ENCODE measurements at places on chromosomes 16 and 17.

DNA sequence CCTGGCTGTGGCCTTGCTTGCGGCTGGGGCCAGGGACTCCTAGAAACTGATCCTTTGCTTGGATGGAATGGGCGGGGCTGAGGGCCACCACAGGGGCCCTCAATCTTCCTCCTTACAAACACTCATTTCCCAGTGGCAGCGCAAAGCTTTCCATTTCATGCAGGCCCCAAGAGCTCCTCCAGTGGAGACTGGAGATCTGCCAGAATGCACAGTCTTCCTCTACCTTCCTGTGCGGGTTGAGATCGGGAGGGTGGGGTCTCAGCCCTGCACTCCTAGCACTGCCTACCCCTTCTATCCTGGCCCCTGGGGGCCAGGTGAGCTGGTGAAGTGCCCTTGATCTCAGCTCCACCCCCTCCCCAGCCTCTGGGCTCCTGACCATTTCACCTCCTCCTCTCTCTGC, 1.7 kb downstream of the NRN1L start:
- no peak for DNase-seq

GRCh38 chr16:978403-978802, 3.2 kb upstream of the SOX8 start:
- no peak for DNase-seq

DNA sequence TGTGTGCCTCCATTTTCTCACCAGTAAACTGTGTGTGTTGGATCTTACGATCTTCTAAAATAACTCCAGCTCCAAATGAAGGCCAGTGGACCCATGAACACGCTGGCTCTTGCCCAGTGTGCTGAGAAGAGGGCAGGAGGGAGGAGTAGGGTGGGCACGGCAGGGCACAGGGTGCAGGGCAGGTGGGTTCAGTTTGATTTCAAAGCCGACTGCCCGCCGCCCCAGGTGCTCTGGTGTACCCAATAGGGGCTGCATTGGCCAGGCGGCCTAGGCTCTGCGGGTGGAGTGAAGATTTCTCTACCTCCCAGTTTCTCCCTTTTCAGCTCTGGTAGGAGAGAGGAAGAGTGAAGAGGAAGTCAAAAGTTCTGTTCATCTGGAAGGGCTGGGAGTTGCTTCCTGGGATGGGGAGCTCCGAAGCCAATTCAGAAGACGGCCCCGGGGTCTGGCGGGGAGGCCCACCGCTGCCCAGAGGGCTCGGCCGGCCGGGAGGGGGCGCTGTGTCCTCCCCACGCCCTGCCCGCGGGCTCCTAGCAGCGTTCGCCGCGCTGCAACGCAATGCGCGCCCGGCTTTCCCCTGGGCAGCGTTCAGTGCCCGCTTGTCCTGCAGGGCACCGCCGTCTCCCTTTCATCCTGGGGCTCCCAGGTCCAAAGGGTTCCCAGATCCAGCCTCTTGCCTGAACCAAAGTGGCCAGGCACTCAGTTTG, 1.1 kb upstream of the CRHR1 start:
- DNase-seq: no peak

DNA sequence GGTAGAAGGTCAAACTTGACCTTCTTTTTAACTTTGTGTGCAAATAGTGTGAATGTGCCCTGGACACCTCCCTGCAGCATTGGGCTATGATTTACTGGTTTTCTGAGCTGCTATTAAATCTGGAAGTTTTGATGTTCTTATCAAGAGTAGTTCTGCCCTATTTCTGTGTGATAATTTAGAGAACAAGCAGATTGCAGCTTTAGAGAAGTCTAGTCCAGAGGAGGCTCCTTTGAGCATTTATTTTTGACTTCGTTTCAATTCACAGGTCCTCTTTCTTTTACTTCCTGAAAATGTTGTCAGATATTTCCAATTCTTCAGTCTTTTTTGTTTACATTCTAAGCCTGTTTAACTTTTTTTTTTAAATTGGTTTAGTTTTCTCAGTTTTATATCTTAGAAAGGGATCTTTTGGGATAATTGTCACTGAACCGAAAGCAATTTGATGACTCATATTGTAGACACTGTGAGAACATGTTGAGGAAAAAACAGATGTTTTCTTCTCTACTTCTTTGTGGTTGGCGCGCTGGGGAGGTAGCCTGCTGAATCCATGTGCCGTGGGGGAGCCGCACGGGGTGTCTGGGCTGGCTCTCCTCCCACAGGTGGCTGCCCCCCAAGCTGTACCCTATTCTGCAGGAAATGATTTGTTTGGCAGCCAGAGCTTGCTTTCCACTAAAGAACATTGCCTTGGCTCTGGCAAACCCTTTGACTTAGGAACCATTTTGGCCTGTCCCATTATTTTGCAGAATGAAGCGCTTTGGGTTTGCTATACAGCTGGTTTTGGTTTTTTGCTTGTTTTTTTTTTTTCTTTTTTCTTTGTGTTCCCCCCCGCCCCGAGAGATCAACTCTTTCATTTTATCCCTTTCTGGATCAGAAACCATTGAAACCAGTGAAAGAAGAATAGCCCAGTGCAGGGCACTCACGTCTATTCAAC, 53.4 kb downstream of the MFSD11 start:
- DNase-seq: no peak

GRCh38 chr17:3695723-3696411, at the start of gene P2RX5:
TSS of gene P2RX5 (minus strand) at chr17:3696155. CDS start at chr17:3696005, 150 bp downstream.
- DNase-seq: peak; percentile 91

- no peak for DNase-seq
Measured at GRCh38 chr16:23858542-23858941, 22.8 kb downstream of the PRKCB start.

DNA sequence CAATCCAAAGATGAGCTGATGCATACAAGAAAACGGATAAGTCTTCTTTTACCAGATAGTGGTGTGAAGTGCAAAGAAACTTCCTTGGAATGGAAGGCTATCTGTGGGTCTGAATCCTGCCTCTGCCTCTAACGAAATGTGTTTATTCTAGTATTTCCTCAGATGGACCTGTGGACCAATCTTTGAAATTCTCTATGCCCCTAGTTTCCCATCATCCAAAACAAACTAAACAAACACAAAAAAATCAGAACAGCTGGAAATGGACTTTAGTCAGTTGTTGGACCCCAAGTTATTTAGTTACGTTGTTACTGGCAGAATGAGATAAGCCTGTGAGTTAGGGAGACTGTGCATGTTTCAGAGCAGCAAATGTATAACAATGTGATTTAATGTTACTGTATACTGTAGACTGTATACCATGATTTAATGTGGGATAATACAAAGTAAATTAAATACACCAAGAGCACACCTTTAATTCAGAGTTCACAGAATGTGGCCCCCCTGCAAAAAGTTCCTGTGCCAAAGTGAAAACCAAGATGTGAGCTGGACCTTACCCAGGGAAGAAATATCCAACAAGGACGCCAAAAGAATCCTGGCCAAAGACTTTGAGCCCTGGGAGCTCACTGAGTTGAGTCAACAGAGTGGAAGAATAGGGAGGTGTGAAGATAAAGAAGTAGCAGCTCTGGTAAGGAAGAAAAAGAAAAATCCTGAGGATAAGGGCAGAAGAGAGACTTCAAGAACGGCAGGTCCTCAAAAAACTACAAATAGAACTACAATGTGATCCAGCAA, 255.2 kb downstream of the CNTNAP4 start:
- peak; percentile 17 for DNase-seq

DNA sequence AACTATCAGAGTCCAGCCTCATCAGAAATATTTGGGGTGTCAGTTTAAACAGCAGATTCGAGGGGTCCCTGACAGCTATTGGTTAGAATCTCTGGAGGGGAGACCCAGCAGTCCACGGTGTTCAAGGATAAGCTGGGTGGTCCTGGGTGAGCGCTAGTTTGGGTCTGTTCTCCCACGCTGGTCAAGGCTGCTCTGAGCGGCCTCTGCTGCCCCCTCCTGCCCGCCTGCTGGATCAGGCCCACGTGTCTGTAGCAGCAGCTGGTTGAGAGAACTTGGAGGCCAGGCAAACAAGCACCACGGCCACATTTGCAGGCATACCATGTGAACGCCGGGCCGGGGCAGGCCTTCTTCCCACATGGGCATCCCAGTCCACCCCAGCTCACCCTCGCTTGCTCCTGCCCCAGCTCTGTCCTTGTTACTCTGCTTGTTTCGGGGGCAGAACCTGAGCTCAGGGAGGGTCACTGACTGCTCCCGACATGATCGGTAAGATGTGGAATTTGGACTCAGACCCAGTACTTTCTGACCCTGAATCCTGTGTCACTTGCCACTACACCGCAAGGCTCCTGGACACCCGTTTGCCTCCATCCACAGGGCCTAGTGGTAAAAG, 7.4 kb downstream of the FOXF1 start:
- peak; percentile 73 for DNase-seq

- no peak for DNase-seq
Measured at GRCh38 chr17:73833775-73834488, 189.7 kb upstream of the SDK2 start.

- DNase-seq: peak; percentile 88
Measured at GRCh38 chr17:38663125-38663751, 11.5 kb downstream of the EPOP start.

GRCh38 chr16:19517424-19518089, 4.3 kb downstream of the GDE1 start:
- peak; percentile 14 for DNase-seq

- no peak for DNase-seq
Measured at GRCh38 chr17:4535667-4536258, 19.4 kb downstream of the MYBBP1A start.

DNA sequence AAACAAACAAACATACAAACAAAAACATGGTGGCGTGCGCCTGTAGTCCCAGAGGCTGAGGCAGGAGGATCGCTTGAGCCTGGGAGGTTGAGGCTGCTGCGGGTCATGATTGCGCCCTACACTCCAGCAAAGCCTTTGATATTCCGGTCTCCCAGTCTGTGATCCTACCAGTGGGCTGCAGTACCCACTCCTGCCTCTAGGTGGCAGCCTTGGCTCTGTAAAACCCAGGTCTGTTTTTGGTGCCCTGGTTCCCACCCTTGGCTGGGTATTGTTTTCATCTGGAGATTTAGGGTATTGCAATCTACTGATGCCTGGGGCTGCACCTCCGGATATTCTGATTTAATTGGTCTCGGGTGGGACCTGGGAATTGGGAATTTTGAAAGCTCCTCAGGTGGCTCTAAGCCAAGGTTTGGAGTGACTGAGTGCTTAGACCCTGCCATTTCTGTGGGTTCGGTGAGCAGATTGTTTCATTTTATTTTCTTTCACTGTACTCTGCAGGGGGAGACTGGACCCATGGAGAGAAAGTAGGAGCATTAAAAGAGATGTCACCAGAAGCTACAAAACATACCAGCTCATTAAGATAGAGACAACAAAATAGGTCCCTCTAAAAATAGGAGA, 40.5 kb downstream of the MYH3 start:
- peak; percentile 91 for DNase-seq

DNA sequence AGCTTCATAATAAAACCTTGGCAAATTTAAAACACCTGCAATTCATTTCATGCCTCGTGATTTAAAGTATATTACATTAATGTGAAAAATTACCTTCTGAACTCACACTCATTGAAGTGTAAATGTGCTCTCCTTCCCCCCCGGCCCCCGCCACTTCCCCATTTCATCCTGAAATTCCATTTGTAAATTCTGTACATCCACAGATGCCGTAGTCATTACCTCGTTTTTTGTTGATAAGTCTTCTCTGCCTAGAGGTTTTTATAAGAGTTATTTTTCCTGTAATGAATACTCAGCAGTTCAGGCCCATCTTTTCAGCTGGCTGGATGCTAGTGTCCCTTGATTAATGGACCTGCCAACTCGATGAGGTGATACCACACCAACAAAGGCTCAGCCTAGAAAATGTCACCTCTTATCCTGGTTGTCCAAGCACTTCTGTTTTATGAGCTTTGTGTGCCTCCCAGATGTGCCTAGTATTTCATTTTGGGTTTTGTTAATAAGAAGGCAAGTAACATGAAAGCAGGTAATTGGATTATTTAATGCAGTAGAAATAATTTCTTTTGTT, 64.8 kb upstream of the KIFC3 start:
- no peak for DNase-seq

DNA sequence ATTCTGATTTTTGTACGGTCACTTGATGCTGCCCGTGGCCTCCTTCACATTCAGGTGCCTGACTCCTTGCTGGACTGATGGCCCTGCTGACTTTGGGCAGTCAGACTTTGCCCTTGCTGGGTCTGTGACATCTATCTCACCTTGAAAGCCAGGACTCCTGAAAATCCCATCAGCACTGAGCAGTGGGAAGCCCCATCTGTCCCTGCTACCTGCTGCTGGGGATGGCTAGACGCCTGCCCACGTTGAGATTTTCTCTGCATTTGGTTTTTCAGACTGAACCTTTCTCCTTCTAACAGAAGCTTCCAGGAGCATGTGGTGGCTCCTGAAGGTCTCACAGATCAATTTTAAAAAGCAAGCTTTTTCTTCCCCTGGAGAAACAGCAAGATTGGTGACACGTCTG, 10.2 kb upstream of the ZNF18 start:
- DNase-seq: no peak

GRCh38 chr17:81179220-81179619, 13.2 kb upstream of the AATK start:
- no peak for DNase-seq

- DNase-seq: no peak
Measured at GRCh38 chr16:54649876-54650275, 280.8 kb upstream of the IRX5 start.

DNA sequence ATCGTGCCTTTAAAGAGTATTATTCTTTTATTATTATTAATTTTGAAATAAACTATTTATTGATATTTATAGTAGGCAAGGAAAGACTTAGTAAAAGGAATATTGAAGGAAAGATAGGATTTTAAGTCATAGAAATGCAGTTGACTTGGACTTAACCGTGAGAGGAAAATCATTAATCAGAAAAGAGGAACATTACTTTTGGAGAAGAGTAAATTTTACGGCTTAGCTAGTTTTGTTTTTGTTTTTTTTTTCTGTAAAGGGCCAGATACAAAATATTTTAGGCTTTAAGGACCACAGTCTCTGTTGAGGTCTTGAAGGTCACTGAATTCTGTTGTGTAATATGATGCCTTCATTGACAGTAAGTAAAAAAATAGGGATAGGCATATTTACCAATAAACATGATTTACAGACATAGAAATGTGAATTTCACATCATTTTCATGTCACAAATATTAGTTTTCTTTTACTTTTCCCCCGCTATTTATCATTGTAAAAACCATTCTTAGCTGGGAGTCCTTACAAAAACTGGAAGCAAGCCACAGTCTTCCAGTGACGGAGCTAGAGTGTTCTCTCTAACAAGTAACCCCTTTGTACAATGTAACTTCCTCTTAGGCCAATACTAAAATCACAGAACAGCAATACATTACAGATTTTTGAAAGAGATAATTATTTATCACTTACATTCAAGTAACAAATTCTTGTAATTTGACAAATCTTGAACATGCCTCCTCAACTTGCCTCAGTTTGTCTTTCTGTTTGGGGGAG, 2.3 kb upstream of the KCNJ16 start:
- DNase-seq: peak; percentile 48

All from Karpas-422 (cell line).